GM04504 (cell line): ENCODE measurements at places on chromosomes 16 and 17.
A peak's percentile ranks its signal among the peaks of the same experiment; 100 is the strongest.

- DNase-seq: no peak
Observed at GRCh38 chr16:4962716-4963115, 4.6 kb downstream of the SEC14L5 start.

DNA sequence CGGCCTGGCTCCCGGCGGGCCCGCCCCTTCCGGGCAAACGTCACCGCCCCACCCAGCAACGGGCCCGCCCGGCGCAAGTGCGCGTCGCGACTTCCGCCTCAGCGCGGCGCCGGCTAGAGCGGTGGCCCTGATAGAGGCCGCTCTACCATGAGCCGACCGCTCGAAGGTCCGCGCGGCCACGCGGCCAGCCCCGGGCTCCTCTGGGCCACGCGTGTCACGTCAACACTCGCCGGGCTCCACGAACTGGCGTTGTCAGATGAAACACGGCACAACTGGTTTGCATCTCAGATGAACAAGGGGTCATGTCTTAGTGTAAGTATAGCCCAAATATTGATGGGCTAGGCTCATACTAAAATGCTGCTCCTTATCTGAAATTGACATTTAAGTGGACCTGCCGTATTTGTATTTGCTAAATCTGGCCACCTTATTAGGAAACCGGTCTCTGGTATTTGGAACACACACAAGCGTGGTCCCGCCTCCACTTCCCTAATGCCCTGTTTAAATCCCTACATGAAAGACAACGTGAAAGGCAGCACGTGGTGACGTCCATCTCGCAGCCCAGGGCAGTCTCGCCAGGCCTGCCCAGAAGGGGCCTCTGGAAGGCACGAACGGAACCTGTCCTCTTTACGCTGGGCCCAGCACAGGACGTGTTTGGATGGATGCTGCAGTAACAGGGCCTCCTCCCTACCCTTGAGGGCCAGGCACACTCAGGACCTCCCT is at the start of gene ZNF598:
ZNF598 (minus strand) TSS at position 31 of the 720 bp plus-strand sequence.
- peak; percentile 82 for DNase-seq

DNA sequence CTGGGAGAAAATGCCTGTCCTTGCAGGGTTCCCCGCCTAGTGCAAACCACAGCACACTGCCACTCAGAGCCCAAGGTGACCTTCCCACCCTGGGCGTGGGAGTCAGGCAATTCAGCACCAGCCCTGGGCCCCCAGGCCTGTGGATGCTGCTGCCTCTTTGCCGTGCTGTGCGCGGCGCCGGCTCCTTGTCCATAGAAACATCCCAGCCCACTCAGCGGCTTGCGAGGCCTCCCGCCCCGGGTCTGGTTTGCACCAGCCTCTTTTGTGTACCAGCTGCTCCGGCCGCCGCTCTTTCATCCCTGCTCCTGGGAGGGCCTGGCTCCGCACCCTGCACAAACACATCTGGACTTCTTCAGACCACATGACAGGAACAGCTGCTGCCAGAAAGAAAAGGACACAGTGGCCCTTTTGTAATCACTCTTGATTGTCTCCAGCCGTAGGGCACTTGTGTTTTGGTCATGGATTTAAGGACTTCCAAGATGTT is 75.4 kb upstream of the SDK2 start:
- DNase-seq: no peak

DNA sequence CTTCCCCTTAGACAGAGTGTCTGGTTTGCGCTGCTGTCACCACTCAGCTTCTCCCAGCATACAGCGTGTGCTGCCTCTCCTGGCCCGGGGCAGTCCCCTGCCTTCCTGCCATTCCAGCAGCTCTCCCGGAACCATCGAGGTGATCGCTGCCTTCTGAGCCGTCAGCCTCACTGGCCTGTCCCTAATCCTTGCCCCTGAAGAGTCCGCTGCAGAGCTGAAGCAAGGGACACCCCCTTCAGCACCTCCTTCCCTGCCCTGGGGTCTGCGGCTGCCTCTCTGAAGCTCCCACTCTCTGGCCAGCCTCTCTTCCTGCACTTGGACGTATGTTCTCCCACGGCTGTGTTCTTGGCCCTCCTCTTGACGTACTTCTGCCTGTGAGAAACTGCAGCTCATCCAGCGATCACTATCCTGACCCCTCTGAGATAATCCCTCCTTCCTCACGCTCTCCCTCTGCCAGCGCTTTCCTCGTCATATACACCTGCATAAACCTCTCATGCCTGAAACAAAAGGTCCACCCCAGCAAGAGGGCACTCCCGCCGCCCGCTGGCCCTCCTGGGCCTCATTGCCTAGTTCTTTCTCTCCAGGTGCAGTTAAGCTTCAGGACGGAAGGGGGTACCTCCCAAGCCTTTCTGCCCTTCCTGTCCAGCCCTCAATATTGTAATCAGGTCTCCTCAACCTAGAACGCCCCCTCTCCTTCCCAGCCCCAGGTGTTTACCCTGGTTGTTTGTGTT is 220.6 kb upstream of the CHMP6 start:
- DNase-seq: no peak

- DNase-seq: peak; percentile 27
Observed at GRCh38 chr17:47192554-47192953, 3.5 kb upstream of the CDC27 start.

GRCh38 chr16:23240994-23241393 is 58.4 kb downstream of the SCNN1G start:
- no peak for DNase-seq

- no peak for DNase-seq
Observed at GRCh38 chr17:12898110-12898509, 108.8 kb downstream of the ARHGAP44 start.

DNA sequence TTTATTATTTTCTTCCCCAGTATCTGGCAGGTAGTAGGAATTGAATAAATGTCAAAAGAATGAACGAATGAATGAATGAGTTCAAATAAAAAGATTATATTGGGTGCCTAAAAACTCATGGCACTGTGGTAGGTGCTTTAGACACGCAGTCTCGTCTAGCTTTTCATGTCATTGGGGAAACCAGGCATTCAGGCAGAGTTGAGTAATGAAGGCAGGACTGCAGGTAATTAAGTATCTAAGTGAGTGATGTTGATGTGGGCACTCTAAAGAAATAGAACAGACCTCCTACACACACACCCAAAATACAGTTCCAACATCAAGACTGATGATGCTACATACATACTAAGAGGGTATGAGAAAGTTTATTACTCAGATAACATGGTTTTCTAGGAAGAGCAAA is 96.6 kb downstream of the ZNF18 start:
- DNase-seq: no peak

DNA sequence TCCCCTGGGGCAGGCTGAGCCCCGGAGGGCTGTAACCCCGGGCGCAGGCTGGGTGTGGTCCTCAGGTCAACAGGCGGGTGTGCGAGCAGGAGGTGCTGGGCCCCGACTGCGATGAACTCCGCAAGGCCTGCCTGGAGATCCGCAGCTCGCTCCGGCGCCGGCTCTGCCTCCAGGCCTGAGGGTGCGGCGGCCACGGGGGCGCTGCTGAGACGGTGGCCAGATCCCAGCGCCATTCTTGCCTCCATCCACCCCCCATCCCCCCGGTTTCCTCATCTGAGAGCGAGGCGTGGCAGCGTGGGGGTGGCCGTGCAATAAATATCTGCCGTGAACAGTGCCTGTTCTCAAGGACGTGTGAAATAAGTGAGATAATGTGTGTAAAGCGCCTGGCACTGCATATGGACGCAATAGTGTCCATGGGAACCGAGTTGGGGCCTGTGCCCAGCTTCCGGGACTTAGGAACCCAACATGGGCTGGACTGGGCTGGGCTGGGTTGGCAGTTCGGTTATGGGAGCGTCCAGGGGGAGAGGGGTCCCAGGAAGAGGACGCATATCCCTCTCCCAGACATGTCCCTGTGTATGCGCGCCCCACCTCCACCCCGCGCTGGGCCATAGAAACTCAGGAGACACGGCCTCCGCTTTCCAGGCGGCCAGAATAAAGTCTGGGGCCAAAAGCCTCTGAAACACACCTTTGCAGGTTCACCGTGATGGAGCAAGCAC is 15.0 kb downstream of the ZNF213 start:
- no peak for DNase-seq

- no peak for DNase-seq
Observed at GRCh38 chr17:42675348-42675964, 1.3 kb downstream of the PLEKHH3 start.

DNA sequence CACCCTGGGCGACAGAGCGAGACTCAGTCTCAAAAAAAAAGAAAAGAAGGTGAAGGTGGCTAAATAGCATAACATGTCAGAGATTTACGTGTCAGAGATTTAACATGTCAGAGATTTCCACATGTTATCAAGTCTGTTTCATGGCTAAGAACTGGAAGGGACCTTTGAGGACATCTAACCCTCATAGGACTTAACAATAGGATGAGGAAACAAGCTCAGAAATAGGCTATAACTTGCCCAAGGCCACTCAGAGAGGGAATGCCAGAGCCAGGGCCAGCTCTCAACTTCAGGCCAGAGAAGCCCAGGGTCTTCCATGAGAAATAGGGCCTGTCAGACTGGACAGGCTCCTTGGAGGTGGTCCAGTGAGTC is 26.8 kb upstream of the ZNF629 start:
- no peak for DNase-seq

- no peak for DNase-seq
Observed at GRCh38 chr17:496761-497160, 144.2 kb upstream of the RPH3AL start.

GRCh38 chr16:46982335-46982734 is 8.9 kb upstream of the DNAJA2 start:
- no peak for DNase-seq

DNA sequence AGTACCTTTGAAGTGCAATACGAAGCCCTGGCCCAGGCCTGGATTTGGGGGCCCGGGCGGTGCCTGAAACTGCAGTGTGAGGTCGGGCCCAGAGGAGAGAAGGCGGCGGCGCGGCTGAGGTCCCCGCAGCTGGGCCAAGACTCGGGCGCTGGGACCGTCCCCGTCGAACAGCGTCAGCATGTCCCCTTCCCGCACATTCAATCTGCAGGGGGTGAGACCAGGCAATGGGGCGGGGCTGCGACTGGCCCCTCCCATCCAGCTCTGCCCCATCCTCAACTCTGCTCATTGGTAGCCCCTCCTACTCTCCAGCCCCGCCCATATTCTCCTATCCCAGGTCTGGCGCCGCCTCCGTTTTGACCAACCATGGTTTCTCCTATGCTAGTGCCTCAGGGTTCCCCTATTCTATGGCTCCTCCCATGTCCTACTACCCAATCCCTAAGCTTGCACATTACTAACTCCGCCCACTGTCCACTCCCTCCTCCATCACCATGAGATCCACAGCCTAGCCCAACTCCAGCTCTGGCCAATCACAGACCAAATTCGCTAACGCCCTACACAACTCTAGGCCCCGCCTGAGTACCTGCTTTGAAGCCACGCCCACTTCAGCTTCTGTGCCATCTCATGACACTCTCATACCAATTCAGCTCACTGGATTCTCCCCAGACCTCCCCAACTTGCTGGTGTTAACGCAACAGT is 14.4 kb upstream of the CDIPT start:
- DNase-seq: no peak

DNA sequence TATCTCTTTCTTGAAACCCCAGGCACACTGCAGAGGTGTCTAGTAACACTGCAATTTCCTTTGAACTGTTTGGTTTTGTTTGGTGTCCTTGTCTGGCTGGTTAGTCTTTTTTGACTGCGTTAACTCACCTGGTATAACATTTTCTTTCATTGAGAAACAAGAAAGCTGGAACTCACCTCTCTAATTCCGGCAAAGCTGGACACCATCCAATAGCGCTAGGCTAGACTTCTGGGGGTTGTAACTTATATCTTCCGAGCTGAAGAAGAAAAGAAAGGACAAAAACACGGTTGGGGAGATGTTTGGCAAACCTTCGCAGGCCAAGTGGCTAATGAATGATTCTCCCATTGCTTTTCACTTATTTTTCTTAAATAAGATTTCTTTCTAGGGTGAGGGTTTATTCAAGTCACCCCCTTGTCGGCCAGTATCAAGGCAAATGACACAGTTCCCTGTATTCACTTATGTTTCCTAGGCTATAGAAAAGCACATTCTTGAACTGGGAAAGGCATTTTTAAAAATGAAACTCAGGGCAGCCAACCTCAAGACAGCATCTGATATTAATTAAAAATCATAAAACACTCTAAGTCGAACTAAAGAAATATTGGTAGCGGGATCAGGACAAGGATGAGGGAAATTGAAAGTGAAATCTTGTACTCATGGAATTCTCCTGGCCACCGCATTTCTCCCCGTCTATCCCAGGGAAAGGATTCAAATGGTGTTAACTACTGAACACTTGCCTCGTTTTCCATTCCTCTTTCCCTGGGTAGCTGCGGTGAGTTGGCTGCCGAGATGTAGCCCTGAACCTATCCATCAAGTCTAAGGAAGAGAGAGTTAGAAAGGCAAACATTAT is 95.9 kb upstream of the ZFHX3 start:
- DNase-seq: peak; percentile 16

DNA sequence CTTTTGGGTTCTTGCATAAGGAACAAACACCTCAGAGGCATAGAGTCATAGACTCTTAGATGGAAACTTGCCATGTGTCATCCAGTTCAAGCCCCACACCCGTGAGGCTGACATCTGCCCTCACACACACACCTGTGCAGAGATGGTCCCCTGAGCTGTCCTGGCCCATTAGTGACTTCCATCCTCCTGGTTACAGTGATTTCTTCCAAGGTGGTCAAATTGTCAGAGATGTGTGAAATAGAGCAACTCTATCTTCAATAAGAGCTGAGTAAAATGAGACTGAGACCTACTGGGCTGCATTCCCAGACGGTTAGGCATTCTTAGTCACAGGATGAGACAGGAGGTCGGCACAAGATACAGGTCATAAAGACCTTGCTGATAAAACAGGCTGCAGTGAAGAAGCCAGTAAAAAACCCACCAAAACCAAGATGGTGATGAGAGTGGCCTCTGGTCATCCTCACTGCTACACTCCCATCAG is 342.2 kb upstream of the TNRC6C start:
- no peak for DNase-seq
